GM12878 (cell line): ENCODE measurements at places on chromosomes 16 and 17.
A peak's percentile ranks its signal among the peaks of the same experiment; 100 is the strongest.

GRCh38 chr17:75115555-75115954 lies 5.8 kb downstream of the ARMC7 start:
- DNase-seq, result no peak

GRCh38 chr17:51372345-51373004 lies 112.1 kb downstream of the UTP18 start:
- DNase-seq, result peak; percentile 82

- DNase-seq, result no peak
These were observed 14.5 kb upstream of the MTSS2 start for GRCh38 chr16:70700101-70701020.

GRCh38 chr16:74585846-74586443 lies 21.0 kb downstream of the GLG1 start:
- no peak for DNase-seq

DNA sequence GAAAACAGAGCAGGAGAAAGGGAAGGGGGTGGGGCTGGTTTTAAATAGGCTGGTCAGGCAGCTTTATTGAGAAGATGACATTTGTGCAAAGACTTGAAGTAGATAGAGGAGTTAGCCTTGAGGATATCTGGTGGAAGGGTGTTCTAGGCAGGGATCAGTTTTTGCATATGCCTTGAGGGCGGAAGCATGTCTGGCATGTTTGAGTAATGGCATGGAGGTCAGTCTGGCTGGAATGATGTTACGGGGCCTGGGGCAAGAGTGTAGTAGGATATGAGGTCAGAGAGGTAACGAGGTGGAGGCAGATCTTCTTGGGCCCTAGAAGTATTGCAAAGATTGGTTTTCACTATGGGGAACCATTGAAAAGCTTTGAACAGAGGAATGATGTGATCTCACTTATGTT lies 4.8 kb downstream of the RABEP1 start:
- no peak for DNase-seq

GRCh38 chr17:68352041-68352440 lies 60.7 kb downstream of the ARSG start:
- no peak for DNase-seq

DNA sequence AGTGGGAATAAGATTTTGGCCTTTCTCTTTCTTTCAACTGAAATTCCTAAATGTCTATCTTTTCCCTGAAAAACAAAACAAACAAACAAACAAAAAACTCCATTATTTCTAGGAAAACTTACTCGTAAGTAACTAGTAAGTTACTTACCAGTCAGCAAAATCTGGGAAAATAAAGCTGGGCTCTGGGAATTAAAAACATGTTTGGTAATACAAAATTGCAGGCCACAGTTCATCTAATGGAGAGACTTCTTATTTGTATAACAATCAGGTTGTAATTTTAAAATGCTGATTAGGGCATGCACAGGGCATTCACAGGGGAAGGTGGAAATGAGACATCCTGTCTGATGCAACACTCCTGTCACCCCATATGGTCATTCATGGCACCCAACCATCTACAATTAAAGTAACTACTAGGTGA lies 3.8 kb upstream of the WIPI1 start:
- DNase-seq, result no peak

GRCh38 chr17:70774339-70775117 lies 605.2 kb downstream of the KCNJ2 start:
- DNase-seq, result no peak

- no peak for DNase-seq
These were observed 92.4 kb downstream of the RPGRIP1L start for GRCh38 chr16:53611179-53611696.

DNA sequence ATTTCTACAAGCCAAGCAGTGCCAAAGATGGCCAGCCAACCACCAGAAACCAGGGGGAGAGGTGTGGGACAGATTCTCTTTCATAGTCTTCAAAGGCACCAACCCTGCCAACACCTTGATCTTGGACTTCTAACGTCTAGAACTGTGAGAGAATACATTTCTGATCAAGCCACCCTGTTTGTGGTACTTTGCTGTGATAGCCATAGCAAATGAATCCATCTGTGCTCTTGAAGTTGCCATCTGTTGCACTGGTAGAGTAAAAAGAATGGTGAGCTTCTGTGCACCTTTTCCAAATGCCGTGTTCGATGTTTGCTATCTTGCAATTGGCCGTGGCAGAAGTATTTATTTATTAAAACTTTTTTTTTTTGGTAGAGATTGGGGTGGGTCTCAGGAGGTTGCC lies 16.7 kb upstream of the ADGRG1 start:
- no peak for DNase-seq

GRCh38 chr16:64667334-64667877 lies 454.5 kb downstream of the CDH11 start:
- no peak for DNase-seq

DNA sequence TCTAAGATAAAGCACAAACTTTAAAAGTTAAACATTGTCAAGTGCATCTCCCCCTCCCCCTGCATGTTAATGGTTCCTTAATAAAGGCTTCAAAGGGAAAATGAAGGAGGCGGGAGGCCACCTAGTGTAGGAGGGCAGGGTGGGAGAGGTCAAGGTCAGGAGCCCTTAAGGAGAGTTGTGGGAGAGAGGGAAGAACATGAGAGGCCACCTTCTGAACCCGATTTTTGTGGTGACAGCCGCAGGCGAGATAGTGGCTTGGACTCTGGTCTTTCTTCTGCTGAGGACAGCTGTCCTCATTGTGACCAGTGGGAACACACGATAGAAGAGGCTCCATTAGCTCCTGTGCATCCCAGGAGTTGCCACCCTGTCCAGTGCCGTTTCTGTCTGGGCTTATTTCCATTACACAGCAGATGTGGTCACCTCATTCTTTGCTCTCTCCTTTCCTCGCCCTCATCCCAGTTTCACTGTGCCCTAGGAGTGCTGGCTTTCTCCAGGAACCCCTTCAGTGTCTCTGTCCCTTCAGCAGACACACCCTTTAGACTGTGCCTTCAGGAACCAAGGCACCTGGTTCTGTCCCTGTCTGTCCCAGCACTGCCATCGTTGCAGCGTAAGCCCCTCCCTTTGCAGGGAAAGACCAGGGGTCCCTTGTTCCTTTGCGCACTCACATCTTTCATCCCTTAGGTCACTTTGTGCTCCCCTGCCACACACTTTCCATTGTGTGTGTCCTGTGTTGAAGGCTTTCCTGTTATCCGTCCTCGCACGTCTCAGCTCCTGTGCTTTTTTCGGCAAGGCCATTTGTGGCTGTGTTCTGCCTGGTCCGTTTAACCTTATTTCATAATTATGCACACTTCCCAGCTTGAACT lies 7.5 kb downstream of the SEC14L1 start:
- DNase-seq, result no peak

DNA sequence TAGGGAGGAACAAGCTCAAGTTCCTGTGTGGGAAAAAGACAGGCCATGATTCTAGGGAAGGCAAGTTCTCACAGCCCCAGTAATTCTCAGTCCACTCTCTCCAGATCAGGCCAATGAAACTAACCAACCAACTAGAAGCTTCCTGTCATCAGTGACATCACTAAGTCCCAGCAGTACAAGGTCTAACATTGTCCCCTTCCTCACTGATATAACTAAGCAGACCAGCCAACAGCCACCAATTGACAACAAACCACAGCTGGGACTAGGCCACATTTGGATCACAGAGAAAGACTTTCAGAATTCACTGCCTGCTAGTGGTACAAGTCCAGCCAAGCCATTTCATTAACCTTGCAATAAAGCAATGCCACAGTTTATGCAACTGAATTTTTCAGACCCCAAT lies 94.0 kb downstream of the CACNG1 start:
- DNase-seq, result no peak

DNA sequence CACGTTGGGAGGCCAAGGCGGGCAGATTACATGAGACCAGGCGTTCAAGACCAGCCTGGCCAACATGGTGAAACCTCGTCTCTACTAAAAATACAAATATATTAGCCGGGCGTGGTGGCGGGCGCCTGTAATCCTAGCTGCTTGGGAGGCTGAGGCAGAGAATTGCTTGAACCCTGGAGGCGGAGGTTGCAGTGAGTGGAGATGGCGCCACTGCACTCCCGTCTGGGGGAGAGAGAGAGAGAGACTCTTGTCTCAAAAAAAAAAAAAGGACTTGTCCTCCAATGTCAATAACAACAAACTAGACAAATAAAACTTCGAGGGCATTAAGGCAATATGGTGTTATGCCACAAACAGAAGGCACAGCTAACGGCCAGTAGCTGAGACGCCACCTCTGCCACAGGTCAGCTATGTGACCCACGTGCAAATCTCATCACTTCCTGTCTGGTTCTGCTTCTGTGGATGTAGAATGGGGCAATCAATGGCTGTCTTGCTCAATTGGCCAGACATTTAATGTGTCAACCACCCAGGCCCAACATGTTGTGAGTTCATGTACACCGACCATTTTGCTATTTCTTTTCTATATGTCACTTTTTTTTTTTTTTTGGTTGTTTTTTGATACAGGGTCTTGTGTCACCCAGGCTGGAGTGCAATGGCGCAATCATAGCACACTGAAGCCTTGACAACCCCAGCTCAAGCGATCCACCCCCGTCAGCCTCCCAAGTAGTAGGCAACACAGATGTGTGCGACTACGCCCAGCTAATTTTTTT lies 834 bp upstream of the TXNDC11 start:
- no peak for DNase-seq

DNA sequence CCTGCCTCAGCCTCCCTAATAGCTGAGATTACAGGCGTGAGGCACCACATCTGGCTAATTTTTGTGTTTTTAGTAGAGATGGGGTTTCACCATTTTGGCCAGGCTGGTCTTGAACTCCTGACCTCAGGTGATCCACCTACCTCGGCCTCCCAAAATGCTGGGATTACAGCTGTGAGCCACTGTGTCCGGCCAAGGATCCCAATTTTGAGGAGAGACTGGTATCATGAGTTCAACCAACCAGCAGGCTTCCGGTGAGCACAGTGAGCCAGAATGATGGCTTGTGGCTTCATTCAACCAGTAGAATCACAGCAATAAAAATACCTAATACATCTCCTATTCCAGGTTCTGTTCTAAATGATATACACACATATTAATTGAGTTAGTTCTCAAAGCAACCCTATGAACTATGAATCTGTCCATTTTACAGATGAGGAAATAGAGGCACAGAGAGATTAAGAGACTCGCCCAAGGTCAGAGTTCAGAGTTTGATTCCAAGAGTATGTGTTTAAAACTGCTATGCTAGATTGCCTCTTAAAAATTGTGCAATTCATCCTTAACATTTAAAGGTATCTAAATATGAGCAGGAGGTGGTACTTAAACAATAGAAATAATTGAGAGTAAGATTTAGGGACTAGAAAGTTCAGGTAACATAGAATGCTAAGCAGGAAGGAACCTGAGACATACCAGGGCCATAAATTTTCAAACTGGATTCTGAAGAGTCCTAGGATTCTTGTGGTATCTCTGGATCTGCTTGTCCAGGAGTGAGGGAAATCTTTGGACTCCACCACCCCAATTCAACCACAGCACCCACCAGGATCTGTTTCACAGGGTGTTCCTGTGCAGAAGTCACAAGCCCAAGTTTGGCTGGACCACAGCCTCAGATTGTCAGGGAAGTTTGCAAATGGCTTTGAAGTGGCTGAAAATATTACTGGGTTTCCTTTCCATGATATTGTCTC lies 25.1 kb downstream of the CCDC42 start:
- no peak for DNase-seq

DNA sequence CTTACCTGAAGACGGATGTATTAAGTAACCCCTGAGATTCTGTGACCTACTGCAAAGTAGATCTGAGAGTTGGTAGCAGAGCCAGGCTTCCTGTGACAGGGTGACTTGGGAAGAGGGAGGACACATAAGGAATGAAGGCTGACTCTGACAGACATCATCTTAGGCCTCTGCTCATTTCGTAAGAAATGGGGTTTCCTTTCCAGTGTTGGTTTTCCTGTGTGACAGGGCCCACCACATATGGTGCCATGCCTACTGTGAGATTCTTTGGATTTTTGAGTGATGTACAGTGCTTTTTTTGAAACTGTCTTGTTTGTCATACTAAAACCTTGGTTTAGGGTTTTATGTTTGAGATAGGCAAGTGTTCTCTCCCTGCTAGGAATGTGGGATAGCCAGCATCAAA lies 12.7 kb downstream of the LIG3 start:
- no peak for DNase-seq
